Urothelium cell line (cell line): ENCODE measurements at places on chromosomes 13 and 19.

GRCh38 chr13:45224176-45224575, 23.3 kb upstream of the KCTD4 start:
- no peak for DNase-seq

- DNase-seq: no peak
Measured at GRCh38 chr19:30565636-30566035, 193.5 kb downstream of the ZNF536 start.

- no peak for DNase-seq
Measured at GRCh38 chr13:50069261-50069660, 54.0 kb downstream of the KCNRG start.

DNA sequence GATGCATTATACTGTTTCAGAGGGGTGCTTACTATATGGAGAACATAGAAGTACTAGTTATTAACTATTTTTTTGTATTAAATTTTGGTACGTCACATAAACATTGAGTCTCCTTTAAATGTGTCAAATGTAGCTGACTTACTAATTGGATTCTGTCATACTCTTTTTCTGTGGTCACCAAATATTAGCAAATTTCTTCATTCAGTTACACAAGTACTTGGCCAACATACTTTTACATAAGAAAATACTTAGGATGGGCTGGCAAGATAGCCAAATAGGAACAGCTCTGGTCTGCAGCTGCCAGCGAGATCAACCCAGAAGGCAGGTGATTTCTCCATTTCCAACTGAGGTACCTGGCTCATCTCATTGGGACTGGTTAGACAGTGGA, 19.2 kb downstream of the LPAR6 start:
- no peak for DNase-seq

DNA sequence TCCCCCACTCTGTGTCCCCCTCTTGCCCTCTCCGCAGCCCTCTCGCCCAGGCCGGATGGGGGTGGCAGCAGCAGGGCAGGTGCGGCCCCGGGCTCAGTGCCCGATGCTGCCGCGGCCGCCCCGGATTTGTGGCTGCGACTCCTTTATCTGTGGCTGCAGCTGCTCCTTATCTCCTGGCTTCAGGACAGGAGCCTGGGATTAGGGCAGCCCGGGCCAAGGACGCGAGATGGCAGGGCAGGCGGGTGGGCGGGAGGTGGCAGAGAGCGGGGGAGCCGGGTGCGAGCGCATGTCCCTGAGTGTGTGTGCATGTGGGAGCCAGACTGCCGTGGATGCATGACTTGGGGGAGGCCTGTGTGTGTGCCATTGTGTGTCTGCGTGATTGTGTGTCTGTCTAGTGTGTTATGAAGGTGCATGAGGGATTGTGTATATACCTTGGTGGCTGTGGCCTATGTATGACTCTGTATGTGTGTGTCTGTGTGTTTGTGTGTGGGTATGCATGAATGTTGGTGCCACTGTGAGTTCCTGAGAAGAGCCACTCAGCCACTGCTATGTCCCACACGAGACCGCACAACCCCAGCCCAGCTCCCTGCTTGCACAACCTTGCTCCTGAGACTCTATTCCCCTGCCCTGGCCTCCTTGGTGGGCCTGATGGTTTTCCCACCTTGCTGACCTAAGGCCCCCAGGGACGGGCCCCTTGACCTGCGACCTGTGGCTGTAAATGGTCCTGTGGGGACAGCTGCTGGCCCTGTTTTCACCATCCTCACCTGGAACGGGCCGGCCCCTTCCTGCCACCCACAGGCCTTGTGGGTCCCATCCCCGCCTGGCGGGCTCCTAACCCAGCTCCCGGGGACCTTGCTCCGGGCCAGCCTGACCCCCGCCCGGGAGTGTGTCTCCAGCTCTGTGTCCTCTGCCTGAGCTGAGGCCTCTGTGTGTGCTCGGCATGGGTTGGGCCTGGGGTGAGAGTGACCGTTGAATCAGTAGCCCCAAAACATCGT, 5.3 kb upstream of the NRTN start:
- DNase-seq: no peak

GRCh38 chr13:85896516-85897450, 97.6 kb upstream of the SLITRK6 start:
- no peak for DNase-seq

DNA sequence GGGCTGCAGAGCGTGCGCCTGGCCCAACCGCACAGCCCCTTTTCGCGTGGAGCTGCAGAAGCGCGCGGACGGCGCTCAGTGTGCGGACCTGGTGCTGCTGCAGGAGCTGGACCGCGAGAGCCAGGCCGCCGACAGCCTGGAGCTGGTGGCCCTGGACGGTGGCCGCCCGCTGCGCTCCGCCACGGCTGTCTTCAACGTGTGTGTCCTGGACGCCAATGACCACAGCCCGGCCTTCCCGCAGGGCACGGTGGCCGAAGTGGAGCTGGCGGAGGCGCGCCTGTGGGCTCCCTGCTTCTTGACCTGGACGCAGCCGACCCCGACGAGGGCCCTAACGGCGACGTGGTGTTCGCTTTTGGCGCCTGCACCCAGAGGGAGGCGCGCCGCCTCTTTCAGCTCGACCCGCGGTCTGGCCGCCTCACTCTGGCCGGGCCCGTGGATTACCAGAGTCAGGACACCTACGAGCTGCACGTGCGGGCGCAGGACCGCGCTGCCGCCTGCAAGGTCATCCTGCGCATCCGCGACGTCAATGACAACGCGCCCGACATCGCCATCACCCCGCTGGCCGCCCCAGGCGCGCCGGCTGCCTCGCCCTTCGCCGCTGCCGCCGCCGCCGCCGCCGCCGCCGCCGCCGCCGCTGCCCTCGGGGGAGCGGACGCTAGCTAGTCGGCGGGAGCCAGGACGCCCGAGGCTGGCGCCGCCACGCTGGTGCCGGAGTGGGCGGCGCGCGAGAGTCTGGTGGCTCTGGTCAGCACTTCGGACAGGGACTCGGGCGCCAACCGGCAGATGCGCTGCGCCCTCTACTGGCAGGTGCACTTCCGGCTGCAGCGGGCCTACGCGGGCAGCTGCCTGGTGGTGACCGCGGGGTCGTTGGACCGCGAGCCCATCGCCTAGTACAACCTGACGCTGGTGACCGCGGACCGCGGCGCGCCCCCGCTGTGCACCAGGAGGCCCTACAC, 172.2 kb downstream of the OLFM4 start:
- no peak for DNase-seq

DNA sequence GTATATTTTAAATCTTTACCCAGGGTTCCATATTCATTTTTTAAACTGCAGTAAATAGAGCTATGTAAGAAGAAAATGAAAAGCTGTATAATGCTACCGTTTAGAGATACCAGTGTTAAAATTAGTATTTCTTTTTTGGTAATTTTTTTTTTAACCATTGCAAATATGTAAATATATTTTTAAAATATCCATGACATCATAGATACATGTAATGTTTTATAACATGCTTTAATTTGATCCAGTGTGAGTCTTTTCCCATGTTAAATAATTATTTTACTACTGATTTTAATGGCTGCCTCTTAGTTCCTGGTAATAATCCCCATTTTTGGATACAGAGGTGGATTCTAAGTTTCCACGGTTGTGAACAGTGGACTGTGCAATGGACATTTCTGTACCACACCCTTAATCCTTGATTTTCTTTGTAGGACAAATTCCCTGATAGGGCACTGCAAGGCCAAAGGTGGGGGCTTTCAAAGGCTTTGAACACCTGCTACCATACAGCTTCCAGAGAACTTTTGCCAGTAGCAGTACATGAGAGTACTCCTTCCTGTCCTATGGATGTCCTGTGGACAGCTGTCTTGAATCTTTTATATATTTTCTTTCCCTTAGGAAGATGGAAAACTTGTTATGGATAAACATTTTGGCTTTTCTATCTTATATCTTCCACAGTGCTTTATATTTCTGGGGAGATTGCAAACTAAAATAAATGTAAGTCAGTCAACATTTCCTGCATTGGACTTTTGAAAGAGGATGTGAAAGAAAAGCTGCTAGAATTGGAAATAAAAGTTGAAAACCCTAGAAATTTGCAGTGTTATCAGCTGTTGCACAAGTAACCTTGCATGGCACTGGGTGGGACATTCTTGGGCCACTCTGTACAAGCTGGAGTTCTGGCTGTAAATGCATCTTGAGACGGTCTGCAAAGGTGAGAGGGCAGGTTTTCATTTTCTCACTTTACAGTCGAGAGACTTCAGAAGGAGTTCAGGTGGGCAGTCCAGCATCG, 46.8 kb downstream of the ARHGEF7 start:
- no peak for DNase-seq

DNA sequence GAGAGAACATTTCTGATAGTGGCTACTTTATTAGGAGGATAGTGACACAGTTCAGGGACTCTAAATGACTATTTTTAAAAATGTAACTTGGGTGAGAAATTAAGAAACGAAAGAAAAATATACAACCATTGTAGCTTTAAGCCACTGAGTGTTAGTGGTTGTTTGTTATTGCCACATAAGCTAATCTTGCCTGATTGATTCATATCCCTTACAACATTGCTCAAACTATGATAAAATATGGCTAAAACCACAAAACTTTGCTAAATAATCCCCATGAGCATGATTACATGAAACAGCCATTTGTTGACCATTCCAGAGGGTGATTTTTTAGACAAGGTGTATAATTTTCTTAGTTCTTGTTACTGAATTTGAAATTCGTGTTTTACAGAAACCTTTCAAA, 343.4 kb downstream of the SLITRK5 start:
- no peak for DNase-seq

- no peak for DNase-seq
Measured at GRCh38 chr13:50015750-50016149, 506 bp downstream of the KCNRG start.

DNA sequence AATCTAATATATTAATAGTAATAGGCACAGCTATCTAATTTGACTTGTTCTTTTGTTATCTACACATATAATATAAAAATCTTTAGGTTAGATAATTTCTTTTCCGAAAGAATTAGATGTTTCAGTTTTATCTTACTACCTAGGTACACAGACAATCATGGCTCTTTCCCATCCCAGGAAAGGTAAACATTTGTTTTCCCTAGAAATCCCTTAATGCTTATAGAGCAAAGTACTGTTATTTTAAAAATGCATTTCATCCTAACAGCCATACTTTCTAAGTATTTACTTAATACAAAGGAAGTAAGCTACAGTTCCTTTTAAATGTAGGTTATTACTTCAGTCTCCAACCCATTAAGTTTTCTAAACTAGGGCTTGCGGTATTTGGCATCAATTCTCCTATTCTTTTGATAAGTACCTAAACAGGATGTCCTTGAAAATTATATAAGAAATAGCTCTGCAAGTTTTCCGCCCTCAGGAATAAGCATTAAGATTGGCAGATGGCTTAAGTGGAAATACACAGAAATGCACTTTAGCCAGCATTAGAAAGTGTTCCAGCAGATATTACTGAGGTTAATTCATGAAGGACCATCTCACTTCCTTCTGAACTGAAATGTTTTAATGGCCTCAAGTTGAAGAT, 616.2 kb upstream of the SPRY2 start:
- DNase-seq: no peak

GRCh38 chr19:2213799-2214198, 22.3 kb downstream of the PLEKHJ1 start:
- DNase-seq: no peak

DNA sequence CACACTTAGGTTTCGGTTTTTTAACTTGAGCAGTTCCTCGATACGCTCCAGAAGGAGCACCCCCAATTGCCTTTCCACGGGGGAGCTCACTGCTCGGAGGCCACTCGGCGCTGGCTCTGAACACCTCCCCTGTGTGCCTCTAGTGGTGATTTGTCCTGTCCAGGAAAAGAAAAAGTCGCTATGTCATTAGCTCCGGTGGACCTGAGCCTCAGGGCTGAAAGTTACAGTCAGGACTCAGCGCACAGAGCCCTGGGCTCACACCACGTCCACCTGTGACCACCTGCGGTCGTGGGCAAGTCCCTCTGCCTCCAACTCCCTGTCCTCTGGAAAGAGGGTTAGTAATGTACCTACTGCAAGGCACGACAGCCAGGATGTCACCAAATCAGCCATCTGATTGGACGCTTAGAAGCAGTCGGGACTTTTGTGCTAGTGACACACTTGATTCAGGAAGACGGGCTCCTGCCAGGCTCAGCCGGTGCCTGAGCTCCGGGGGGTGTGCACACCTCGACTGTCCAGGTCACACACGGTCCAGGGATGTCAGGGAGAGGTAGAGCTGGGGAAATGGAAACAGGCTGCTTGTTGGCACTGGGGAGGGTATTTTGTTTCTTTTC, 3.9 kb upstream of the TMPRSS9 start:
- DNase-seq: no peak

GRCh38 chr13:29713839-29714238, 118.4 kb upstream of the SLC7A1 start:
- no peak for DNase-seq

DNA sequence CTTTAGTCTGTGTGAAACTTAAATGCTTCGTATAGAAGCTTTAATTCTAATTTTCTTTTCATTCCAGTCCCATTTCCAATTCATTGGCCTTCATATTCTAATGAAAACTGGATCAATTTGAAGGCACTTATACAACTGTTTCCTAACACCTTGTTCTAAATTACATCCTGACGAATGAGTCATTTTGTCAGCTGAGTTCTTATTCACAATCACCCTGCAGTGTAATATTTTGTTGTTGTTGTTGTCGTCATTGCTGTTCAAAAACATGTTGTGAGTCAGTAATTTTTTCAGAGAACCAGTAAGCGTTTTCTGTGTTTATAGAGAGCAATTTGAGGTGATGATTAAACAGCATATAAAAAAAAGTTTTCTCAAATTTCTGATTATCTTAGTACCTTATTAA, 290.0 kb downstream of the PCDH9 start:
- no peak for DNase-seq

DNA sequence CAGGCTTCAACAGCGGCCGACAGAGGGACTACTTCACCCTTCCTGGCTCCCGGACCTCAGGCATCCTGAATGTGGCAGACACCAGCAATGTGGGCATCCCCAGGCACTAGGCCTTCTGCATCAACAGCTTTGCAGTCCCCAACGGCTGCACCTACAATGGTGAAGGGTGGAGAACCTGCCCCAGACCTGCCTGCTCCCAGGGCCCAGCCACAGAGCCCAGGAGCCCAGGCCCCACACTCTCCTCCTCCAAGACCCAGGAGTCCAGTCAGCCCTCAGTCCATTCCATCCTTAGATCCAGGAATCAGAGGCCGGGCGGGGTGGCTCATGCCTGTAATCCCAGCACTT, 34.5 kb downstream of the HPN start:
- no peak for DNase-seq

DNA sequence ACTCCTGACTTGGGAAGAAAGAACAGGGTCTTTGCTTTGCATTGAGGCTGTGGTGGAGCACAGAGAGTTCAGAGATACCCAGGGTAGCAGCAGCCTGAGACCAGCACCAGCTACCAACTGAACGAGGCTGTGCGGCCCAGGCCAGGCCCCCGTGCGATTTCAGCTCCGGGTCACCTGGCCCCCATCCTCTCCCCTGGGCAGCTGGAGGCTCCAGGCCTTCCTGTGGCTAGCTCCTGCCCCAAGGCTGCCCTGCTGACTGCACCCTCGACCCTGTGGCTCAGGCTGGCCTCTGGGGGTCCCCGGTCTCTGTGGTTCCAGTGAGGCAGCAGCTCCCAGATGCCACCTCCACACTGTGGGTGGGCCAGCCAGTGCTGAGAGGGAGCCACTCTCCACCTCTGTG, 52.8 kb downstream of the MCF2L start:
- DNase-seq: no peak
